ENCODE measurements at places on chromosomes 4 and X.

DNA sequence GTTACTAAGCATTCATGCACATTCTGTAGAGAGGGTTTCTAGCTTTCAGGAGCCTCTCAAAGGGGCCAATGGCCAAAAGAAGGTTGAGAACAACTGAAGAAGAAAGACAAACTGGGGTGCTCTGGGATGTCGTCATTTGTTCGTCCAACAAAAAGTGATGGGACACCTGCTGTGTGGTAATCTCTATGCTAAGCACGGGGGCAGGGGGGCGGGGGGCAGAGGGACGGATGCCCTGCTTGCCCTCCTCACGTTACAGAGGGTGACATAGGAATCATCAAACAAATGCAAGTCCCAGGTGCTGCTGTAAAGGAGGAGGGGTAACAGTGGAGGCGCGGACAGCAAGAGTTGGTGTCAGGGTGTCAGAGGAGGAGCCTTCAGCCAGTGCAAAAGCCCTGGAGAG, 12.8 kb upstream of the CRMP1 start:
- no peak for DNase-seq

DNA sequence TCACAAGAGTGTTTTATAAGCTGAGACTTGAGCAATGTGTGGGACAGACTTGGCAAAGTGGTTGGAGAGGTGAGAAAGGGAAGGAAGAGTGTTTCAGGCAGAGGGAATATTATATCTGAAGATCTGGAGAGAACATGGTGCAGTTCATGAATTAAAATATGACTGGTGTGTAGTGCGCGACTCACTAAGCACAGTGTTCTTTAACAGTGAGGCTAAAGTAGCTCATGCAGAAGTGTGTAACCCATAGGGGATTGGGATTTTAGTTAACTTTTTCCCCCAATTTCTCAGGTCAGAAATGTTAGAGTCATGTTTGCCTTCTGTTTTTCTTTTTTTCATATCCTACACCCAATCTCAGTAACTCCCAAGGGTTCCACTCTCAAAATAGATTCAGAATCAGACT, 9.7 kb downstream of the MTHFD2L start:
- no peak for DNase-seq

GRCh38 chrX:85544609-85545008, 165.1 kb upstream of the POF1B start:
- DNase-seq, result no peak

- no peak for DNase-seq
Observed at GRCh38 chr4:155610143-155610542, 56.5 kb upstream of the GUCY1A1 start.

DNA sequence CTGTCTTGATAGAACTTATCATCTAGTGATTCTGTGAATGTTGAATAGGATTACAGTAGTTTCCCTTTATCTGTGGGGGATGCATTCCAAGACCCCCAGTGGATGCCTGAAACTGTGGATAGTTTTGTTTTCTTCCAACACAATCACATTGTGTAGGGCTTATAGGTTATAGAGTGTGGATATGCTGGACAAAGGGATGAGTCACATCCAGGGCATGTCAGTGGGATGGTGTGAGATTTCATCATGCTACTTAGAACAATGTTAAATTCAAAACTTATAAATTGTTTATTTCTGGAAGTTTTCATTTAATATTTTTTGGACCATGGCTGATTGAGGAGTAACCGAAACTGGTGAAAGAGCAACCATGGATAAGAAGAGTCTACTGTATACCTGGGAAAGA, 432.3 kb upstream of the ATOH1 start:
- DNase-seq, result no peak

GRCh38 chr4:40576651-40577480, 52.8 kb downstream of the RBM47 start:
- DNase-seq, result no peak

- DNase-seq, result no peak
Observed at GRCh38 chrX:151402719-151403390, 5.8 kb downstream of the VMA21 start.

- no peak for DNase-seq
Observed at GRCh38 chr4:48421101-48421500, 62.0 kb upstream of the SLC10A4 start.

DNA sequence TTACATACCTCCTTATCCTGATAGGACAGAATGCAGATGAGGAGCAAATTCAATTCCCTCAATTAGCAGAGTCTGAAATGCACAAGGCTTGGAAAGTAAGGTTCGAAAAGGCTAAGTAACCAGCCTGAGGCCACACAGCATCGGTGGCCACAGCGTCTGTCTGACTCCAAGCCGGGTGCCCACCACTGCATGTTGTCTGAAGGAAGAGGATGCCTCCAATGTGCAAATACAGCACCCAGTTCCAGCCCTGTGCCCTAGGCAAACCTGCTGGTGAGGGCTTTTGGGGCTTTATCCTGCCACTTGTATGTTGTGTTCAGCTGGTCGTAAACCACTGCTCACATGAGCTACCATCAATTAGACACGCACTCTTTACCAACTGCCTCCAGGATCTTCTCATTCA, 48.6 kb upstream of the PPP2R2C start:
- DNase-seq, result no peak

GRCh38 chr4:26819026-26819425, 41.6 kb upstream of the STIM2 start:
- DNase-seq, result no peak
